Kasumi-1 (cell line): ENCODE measurements at places on chromosomes 3 and 15.

DNA sequence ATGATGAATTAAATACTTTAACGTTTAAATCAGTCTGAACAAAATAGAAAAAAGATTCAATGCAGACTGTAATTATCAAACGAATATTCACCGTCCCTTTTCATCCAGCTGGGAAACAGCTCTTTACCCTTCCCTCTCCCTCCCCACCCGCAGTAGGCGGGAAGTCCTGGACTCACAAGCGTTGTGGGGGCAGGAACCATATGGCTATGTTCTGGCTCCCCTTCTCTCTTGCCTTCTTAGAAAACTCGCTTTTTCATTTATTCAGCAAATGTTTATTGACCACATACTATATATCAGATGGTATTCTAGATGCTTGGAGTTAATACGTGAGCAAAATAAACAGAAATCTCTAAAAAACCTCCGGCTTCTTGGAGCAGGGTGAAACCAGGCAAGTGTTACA, 715 bp upstream of the SCAPER start:
- DNase-seq, result no peak

- no peak for DNase-seq
These were observed 154.4 kb upstream of the CHRM5 start for GRCh38 chr15:33813891-33814290.

DNA sequence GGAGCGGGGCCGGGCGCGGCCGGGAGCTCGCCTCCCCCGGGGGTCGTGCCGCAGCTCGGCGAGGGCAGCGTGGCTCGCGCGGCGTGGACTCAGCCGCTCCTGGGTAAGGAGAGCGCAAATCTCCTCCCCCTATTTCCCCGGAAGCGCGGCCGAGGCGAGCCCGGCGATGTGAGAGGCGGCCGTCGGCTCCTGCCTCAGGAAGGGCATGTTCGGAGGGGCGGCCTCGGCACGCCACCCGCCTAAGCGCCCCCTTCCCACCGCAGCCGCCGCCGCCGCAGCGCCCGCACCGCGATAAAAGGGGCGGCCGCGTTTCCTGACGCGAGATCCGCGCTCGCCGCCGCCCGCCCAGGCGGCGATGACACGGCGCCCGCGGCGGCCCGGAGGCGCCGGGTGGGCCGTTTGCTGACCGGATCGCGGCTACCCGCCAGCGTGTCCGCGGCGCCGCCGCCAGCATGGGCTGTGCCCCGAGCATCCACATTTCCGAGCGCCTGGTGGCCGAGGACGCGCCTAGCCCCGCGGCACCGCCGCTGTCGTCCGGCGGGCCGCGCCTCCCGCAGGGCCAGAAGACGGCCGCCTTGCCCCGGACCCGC, at the start of gene PDE8A:
Gene PDE8A, plus strand, starts transcription at position 146 of the 590 bp plus-strand sequence. Its CDS starts 307 bp downstream, at position 453.
- DNase-seq, result no peak

DNA sequence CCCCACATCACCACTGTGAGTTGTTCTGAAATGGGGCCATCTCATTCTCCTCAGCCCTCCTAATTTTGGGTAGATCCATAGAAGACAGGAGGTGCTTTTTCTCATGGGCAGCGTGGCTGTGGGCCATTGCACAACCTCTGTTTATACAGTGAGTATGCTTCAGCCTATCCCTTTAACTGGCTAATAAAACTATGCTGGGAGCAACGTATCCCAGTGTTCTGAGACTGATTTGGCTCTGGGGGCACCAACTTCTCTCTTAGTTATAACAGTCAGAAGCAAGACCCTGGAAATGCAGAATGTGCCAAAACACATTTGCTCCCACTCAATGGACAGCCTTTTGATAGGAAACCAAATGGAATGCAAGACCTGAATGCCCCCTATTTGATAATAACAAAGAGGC, 97.1 kb upstream of the ICE2 start:
- no peak for DNase-seq

DNA sequence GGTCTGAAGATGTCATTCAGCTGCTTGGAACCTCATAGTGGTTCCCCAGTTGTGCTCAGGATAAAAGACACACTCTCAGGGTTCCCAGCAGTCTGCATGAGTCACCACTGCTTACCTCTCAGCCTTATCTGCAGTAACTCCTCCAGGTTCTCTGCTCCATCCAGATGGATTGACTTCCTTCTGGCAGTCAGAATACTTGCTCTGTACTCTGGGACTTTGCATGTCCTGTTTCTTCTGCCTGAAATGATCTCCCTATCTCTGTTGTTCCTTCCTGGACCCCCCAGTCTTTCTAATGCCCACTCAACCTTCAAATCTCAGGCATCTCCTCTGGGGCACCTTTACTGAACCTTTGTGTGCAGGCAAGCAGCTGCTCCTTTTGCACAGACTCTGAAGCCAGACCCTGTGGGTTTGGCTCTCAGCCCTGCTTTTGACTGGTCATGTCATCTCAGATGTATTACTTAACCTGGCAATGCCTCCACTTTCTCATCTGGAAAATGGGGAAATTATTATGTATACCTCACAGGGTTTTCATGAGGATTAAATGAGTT, 38.4 kb downstream of the ITPR1 start:
- DNase-seq, result peak; percentile 45

DNA sequence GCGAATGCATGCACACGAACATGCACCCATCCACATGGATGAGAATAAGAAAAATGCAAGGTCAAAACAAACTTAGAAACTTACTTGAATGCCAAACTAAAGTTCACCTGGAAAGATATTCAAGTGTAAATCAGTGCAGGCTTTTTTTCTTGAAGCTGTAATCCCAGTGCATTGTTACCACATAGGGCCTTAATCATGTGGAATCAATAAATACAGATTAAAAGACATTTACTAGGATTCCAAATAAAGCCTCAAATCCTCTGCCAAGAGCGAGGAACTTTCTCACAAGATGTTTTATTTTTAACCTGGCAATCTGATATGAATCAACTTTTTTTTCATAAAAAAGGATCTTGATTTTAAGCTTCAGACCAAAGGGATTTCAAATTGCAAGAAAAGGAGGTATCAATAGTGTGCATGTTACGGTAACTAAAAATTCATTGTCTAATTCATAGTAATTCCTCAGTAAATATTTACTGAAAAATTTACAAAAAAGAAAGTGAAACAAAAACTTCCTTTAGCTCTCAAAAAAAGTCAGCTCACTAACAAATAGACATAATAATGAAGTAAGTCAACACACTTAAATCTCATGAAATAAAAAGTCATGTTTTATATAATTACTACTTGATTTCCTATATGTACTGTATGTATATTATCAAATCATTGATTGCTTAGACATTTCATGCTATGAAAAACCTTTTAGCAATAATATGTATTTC, 978.6 kb downstream of the PLOD2 start:
- DNase-seq, result no peak
